ENCODE measurements at places on chromosomes 7 and 10.

DNA sequence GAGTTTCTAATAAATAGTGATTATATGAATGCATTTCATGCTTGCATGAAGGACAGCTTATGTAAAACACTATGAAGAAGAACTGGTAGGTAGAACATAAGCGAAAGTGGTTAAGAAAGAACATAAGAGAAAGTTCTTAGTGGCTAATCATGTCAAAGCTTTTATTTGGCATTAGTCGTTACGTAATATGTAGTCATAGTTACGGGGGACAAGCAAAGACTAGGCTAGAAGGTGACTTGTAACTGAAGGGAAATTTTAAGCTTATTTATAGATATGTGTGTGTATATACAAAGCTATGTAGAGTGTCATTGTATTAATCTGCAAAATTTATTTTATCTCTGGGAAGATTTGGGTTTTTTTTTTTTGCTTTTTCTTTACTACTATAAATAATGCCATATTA lies 36.9 kb downstream of the CAPZA2 start:
- no peak for DNase-seq

GRCh38 chr7:7190142-7190541 lies 7.8 kb downstream of the C1GALT1 start:
- DNase-seq = no peak

DNA sequence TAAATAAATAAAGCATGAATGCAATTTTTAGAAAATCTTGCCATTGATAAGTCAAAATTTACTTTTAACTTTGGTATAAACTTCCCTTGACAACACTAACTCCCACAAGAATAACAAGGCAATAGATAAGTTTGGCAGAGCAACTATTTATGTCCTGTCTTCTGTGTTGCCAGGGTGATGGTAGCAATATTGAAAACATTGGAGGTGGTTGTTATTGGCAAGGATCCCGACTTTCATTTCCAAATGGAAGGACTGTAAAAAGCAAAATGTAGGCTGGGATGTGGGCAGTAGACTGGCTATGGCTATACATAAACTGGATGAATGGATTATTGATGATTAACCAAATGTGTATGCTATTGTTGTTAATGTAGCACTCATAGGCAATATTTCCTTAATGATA lies 134.9 kb upstream of the CACNA2D1 start:
- DNase-seq = no peak

DNA sequence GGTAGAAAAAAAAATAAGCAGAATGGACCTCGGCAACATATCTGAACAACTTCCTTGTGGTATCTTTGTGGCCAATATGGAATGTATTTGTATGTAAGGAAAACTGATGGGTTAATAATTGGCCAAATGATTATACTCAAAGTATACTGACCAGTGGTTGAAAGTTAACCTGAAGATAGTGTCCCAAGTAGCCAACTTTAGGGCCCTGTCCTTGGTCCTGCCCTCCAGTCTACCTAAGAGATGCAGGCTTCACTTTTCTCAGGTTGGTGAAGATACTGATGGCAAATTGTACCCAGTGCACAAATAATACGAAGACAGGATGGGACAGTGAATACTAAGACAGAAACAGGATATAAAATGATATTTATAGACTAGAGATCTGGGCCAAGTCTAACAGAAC lies 109.2 kb downstream of the SORCS3 start:
- no peak for DNase-seq

DNA sequence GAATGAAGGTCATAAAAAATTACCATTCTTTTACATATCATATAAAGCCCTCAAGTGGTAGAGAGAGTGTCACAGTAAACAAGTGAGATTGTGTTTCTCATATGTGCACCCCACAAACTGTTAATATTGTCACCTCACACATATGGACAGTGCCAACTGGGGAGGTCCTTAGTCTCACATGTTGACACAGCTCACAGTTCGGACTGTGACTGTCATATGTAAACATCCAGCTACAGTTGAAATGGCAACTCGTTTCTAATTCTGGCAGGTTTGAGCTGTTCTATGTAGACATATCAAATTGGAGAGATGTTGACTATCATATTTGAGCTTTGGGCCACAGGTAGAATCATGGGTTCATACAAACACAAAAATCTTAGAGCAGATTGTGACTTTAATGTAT lies 39.4 kb upstream of the ZNF107 start:
- DNase-seq = no peak

GRCh38 chr7:85041605-85042216 lies 145.1 kb downstream of the SEMA3D start:
- no peak for DNase-seq

DNA sequence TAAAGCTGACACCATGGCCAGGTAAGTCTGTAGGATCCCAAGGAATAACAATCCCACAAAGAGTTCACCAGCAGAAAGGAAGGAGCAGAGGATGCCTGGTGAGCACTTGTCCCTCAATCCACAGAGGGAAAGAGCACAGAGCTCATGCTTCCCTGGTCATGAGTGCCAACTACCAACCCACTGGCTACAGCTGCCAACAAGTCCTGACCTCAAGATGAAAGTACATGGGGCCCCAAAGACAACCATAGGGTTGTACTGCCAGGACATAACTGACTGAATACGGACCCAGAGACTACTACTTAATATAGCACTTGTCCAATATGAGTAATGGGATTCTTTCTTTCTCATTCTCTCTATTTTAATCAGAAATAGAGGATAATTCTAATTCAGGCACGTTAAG lies 83.3 kb downstream of the JCAD start:
- DNase-seq = no peak

DNA sequence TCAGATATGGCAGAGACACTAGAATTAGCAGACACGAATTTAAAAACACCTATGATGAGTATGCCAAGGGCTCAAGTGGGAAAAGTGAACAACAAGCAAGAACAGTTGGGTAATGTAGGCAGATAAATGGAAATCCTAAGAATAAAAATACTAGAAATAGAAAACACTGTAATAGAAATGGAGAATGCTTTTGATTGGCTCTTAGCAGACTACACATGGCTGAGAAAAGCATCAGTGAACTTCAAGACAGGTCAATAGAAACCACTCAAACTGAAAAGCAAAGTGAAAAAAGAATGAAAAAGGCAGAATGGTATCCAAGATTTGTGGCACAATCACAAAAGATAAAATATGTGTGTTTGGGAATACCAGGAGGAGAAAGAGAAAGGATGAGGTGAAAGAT lies 82.3 kb downstream of the WDR37 start:
- DNase-seq = no peak

DNA sequence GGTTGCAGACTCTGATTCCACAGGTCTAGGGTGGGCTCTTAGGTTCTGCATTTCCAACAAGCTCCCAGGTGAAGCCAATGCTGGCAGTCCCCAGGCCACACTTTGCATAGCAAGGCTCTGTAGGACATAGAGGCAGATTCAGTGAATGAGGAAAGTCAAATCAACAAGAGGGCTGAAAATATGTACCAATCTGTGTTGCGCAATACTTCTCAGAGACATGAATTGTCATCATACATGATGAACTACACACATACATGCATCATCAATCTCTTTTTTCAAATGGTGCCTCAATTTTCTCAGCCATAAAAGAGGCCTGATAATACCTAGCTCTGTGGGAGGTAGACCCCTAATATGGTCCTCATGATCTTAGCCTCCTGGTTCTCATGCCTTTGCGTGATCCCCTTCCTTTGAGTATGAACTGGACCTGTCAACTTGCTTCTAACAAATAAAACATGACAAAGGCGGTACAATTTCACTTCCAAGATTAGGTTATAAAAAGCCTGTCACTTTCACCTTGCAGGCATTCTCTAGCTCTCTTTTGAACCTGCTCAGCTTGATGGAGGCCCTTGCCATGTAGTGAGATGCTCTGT lies 49.0 kb downstream of the PIK3CG start:
- DNase-seq = no peak

- no peak for DNase-seq
These were observed 171.1 kb upstream of the GRB10 start for GRCh38 chr7:50953820-50954219.

DNA sequence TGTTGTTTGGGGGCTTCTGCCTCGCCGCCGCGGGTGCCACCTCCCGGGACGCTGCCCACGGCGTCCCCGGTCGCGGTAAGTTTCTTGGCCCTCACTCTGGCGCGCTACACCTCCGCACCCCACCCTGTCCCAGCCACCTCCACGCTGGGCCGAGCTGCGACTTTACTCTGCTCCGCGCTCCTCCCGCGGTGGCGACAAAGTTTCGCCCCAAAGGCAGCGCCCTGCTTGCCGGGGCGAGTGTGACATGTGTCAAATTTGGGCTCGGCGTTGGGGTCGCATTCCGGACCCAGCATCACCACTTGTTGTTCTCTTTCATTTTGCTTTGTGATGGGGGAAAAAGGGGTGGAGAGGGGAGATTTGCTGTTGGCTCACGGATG lies 167.7 kb upstream of the PPP1R3A start:
- no peak for DNase-seq

GRCh38 chr10:68342909-68343516 lies 10.3 kb upstream of the PBLD start:
- no peak for DNase-seq

DNA sequence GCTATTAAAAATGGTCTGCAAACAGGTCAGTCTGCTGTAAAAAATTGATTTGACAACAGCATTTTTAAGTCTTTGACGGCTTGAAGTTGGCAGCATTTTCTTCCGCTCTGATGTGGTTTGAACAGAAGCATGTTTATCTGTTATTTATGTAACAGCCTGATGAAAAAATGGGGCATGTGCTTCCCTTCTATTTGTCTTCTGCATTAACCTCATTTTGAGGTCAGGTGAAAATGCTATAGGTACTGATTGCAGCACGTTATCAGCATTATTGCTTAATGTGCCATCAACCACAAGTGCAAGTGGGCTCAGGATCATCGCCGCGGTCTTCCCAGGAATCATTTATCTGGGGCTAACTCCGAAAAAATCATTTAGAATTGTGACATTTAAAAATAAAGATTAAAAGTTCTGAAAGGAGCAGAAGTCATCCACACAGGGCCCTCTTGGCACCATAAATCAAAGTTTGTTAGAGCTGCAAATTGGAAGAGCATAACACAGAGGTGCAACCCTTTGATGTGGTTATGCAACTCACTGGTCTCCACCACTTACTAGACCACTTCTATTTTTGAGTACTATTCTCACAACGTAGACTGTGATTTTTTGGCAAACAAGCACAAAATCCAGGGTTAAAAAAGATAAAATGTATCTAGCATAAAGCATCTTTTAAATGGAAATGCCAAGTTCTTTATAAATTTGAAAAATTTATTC lies 307.7 kb downstream of the MDFIC start:
- no peak for DNase-seq

- no peak for DNase-seq
These were observed 210.8 kb upstream of the CSTF2T start for GRCh38 chr10:51910189-51910588.

DNA sequence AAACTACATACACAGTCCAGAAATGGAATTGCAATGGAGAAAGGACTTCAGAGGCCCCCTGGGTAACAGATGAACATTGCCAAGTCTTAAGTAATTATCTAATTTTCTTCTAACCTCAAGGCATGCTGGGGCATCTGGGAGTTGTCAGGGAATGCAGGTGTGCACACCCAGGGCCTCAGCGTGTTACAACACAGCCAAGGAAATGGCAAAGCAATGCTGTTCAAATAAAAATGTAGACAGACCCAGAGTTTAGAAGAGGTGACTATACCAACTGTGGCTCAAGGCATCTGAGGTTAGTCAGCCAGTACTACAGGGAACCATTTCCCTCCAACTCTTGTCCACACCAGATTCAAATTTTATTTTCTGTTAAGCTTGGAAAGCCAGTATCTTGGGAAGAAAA lies 73.6 kb downstream of the CCDC3 start:
- DNase-seq = no peak

DNA sequence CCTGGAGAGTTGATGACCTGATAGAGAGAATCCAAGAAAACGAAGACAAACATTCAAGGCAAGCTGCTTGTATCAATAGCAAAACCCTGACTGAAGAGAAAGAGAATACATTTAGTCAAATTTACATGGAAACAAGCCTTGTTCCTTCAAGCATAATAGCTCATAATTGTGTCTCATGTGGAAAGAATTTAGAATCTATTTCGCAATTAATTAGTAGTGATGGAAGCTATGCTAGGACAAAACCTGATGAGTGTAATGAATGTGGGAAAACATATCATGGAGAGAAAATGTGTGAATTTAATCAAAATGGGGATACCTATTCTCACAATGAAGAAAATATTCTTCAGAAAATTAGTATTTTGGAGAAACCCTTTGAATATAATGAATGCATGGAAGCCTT lies 18.0 kb downstream of the RBAK start:
- DNase-seq = no peak

DNA sequence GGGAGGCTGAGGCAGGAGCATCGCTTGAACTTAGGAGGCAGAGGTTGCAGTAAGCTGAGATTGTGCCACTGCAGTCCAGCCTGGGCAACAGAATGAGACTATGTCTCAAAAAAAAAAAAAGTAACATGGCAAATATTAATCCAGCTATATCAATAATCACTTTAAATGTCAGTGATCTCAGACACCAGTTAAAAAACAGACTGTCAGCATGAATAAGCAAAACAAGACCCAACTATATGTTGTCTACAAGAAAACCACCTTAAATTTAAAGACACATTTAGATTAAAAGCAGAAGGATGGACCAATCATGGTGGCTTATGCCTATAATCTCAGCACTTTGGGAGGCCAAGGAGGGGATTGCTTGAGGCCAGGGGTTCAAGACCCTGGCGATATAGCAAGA lies 8.5 kb upstream of the ATE1 start:
- DNase-seq = no peak

DNA sequence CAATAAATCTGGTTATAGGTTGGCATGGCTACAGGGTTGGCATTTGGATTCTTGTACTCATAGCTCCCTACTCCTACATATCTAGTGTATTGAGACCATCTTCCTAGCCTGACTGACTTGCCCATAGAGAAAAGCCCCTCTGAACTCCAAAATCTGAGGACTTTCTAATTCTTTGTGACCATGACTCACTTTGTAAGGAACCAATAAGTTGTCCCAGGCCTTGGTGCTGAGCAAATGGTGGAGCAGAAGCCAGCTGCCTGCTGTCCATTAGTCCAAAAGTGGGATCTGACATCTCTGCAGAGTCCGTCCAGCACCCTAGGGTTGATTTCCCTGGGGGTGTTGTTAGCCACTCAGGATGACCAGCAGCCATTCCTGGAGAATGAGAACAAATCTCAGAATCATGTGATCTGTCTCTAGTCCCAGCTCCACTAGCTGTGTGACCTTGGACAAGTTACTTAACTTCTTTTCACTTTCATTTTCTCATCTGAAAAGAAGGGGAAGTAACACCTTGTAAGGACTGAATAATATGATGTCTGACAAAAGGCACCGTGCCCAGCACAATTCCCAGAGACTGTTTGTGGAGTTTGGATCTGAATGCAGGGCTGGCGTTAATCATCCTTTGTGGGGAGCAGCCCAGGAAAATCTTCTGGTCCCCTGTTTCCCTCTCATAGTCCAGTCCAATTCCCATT lies 44.1 kb downstream of the MTURN start:
- DNase-seq = no peak

GRCh38 chr10:93113042-93113441 lies 39.3 kb downstream of the CYP26A1 start:
- no peak for DNase-seq

GRCh38 chr7:81299711-81300110 lies 380.9 kb upstream of the SEMA3C start:
- no peak for DNase-seq

DNA sequence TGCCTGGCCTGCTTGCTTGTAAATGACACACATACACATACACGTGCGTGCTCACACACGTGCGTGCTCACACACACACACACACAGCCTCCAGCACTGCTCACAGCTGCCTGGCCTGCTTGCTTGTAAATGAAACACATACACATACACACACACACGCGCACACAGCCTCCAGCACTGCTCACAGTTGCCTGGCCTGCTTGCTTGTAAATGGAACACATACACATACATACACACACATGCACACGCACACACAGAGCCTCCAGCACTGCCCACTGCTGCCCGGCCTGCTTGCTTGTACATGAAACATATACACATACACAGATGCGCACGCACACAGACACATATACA lies 397.2 kb downstream of the PLXNA4 start:
- DNase-seq = no peak

Data from ascending aorta (tissue), 2 donors.